ENCODE measurements at places on chromosomes 7 and 10.

- DNase-seq, result no peak
Measured at GRCh38 chr10:70778267-70778924, 6.8 kb downstream of the TBATA start.

- DNase-seq, result peak; percentile 61
Measured at GRCh38 chr7:21355406-21355874, 72.4 kb upstream of the SP4 start.

- DNase-seq, result no peak
Measured at GRCh38 chr10:120607710-120608703, 151.0 kb downstream of the PLPP4 start.

GRCh38 chr10:126839094-126839761, 66.0 kb upstream of the DOCK1 start:
- DNase-seq, result no peak

DNA sequence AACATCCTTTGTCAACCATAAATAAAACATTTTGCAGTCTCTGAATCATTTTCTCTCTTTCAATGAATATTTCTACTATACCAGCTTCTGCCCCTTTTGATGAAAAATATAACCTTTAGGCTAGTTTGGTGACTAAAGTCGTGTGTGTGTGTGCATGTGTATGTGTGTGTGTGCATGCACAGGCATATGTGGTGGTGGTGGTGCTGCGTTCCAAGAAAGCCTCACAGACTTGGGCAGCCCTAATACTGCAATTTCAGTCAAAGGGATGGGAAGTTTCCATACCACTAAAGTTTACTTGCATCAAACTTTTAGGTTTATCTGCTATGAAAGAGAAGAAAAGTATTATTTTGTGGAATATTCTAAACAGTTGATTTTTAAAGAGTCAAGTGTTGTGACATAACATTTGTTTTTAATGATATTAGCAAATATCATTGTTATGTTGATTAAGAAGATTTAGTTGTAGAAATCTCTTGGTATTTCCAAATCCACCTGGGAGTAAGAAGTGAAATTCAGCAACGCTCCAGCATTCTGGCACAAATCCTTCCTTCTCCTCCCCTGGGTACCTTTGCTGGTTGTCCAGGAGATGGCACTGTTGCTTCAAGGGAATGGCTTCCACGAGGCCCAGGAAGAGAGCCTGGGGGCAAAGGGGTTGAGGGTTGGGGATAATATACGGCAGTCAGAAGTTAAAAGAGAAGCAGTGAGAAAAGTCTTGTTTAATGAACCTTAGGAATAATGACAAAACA, 41.5 kb downstream of the ASB4 start:
- no peak for DNase-seq

DNA sequence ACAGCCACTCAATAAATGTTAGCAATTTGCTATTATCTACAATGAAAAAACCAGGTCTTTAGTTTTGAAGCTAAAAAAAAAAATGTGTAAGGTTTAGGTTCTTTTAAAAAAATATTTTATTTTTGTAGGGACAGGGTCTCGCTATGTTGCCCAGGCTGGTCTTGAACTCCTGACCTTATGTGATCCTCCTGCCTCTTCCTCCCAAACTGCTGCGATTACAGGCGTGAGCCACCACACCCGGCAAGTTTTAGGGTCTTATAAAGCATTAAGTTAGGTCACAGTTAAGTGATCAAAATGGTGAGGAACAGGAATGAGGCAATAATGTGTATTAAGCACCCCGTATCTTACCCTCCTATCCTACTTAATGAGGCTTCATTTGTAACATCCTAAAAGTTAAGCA, 774 bp downstream of the SEM1 start:
- no peak for DNase-seq

DNA sequence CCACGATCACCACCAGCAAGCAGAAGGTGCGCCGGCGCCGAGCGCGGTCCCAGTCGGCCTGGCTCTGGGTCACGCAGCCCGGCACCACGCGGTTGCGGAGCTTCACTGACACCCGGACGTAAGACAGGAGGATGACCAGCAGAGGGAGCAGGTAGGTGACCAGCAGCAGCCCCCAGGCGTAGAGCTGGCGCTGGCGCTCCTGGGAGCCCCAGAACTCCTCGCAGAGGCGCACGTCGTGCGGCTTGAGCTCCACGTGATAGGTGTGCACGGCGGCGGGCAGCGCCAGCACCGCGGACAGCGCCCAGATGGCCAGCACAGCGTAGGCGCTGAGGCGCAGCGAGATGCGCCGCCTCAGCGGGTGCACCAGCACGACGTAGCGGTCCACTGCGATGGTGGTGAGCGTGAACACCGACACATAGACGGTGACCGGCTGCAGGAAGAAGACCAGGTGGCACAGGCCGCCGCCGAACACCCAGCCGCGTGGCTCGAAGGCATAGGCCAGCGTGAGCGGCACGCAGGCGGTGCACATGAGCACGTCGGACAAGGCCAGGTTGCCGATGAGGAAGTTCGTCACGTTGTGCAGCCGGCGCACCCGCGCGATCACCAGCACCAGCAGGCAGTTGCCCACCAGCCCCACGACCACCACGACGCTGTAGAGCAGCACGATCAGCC, 920 bp downstream of the PRLHR start:
- peak; percentile 43 for DNase-seq

- DNase-seq, result no peak
Measured at GRCh38 chr7:4661871-4662270, 20.2 kb upstream of the FOXK1 start.

DNA sequence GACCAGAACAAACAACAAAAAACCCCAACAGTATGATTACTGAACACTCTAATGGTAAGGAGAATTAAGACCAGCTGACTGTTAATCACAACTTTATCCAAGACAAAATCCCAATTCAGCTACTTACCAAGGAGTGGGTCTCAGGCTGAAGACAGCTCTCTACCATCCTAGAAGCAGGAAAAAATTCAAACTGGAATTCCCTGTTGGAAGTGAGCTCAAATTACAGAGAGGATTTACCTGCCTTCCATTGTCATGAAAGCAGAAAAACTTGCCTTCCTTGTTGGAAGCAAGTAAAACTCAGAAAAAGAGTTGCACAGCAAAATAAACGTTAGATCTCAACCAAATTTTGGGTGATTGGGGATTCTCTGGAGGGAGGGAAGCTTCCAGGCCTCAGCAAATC, 20.9 kb downstream of the SPAM1 start:
- DNase-seq, result no peak

- DNase-seq, result no peak
Measured at GRCh38 chr7:20305726-20306125, 25.0 kb upstream of the ITGB8 start.

DNA sequence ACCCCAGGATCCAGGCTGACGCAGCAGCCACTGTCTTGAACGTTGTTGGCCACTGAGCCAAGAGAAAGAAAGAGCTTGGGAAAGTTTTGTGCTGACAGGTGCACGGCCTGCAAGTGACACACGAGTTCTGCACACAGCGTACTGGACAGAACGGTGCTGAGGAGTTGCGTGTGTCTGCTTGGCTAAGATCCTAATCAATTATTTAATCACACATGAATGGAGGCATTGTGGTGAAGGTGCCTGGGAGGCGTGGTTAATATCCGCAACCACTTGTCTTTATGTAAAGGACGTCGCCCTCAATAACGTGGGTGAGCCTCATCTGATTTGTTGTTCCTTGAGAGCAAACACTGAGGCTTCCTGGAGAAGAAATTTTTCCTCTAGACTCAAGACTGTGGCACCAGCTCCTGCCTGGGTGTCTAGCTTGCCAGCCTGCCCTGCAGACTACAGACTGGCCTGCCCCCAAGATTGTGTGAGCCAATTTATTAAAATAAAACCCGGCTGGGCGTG, 16.6 kb upstream of the GNA12 start:
- no peak for DNase-seq

DNA sequence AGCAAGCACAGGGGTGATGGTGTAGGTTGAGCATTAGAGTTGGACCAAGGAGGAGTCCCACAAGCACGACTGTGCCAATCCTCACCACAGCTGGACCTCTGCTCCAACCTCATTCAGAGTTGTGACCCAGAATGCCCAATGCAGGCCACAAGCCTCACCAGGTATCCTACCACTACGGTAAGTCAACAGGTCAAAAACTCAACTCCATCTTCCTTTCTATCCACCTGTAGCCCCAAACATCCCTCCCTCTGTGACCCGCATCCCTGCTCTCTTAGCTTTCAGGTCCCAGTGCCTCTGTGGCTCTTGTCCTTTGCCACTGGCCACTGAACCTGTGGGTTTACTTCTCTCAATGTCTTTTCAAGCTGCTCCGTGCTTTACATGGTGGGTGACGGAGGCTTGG, 112.8 kb downstream of the PIP4K2A start:
- no peak for DNase-seq

GRCh38 chr10:132397036-132397541, at the start of gene PWWP2B:
Gene PWWP2B, plus strand, starts transcription at chr10:132397200. Its CDS starts 27 bp downstream, at chr10:132397227.
- no peak for DNase-seq

- no peak for DNase-seq
Measured at GRCh38 chr7:15057272-15057671, 154.7 kb upstream of the DGKB start.

DNA sequence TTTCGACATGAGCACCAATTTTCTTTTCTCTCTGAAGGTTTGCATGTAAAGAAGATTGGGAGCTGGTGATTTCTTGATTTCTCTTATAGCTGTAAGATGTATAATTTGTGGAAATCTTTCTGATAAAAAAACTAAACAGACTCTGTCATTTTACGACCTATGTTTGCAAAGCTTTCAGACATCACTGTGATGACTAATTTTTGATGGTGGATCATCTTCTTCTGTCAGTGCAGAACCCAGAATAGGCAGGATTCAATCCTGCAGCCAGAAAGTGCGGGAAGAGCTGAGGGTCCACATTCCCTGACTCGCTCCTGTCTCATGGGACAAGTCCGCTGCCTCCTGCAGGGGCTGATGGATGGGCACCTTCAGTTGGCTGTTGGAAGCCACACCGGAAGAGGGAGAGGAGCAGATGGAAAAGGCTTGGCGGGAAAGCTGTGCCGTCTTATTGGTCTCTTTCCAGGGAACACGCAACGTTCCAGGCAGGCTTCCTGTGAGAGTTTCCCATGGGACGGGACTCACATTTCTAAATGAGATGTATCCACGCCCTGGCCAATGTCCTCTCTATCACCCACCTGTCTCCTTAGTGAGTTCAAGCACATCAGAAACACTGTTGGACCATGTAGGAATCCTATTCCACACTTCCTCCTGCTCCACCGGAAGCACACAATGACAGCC, 186.9 kb downstream of the PRPF18 start:
- DNase-seq, result no peak

- no peak for DNase-seq
Measured at GRCh38 chr7:14988941-14989340, 86.4 kb upstream of the DGKB start.

DNA sequence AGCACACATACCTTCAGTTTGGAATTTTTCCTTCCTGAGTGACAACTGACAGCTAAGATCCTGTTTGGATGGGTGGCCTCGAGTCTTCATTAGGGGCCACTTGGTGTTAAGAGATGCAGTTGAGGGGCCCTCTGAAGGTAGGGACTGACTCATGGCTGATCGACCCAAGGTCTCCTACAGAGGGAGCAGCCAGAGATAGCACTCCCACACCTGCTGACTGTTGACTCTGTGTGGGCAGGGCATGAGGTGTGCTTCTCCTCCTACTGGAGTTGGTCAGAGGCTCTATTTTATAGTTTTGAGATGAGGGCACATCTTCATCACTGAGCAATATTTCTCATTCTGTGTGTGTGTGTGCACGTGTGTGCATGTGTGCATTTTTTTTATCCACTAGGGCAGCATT, 378.8 kb upstream of the PODXL start:
- DNase-seq, result no peak

DNA sequence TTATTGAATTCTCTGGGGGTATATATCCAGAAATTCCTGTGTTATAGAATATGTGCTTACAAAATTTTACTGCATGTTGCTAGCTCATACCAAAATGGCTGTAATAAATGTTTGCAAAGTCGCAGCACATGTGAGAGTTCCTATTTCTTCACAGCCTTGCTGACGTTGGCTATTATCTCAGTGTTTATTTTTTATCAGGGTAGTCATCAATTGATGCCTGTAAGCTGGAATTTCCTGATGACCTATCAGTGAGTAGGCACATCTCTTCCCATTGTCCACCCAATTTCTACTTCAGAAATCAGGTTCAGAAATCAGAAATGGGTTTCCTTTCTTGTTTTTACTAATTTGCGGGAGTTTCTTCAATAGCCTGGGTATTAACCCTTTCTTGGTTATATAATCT, 268.1 kb upstream of the FZD8 start:
- DNase-seq, result no peak

DNA sequence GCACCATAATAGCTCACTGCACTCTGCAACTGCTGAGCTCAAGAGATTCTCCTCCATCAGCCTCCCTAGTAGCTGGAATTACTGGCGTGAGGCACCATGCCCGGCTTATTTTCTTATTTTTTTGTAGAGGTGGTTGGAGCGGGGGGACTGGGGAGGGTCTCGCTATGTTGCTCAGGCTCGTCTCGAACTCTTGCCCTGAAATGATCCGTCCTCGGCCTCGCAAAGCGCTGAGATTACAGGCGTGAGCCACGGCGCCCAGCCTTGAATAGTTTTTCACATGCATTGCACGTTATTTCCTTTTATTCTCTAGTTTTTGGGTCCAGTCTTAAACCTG, 526 bp upstream of the LAMTOR4 start:
- no peak for DNase-seq

DNA sequence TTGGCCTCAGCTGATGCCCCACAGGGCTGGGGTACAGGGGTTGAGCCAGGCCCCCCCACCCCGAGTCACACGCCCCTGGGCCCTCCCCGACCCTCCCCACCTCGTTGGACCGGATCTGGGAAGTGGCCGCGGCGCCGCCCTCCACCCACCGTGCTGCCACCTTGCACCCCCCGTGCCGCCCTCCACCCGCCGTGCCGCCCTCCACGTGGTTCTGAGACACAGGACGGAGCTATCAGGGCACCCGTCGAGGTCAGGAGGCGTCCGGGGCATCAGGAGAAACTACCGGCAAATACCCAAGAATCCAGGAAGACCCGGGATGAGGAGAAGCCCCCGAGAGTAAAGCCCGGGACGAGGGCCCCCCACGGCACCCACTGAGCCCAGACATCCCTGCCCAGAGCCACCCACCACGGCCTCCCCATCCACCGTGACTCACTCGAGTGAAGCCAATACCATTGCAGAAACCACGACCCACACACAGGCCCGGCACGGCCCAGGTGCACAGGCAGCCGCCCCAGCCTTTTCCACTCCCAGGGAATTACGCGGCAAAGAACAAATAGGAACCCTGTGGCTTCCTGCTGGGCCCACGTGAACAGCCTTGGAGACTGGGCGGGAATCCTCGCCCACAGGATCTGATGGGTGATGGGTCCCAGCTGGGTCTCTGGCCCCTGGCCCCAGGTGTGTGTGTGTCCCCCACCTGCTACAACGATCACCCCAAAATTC, 34.0 kb downstream of the ADAP1 start:
- peak; percentile 20 for DNase-seq

DNA sequence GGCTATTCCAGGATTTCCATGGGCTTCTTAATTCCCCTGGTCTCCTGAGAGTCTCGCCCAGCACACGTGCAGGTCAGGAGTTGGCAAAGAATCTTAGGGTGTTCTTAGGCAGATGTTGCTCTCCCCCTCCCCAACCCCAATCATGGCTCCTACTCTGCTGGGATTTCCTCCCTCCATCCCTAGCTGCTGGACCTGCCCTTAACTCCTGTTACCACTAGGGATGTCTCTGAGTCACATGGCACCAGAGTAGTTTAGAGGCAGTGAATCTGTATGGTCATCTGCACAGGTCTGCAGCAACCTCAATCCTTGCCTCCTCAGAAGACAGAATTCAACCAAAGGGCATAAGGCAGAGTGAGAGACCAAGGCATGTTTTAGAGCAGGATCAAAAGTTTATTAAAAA, 51.8 kb upstream of the CHST3 start:
- DNase-seq, result no peak

GRCh38 chr10:42988517-42989395, 88.1 kb upstream of the RET start:
- DNase-seq, result no peak
